ENCODE measurements at places on chromosomes 1 and 21. TPM values are rescaled to one million over a fixed set of nuclear protein-coding genes. Genes with fewer than 3 reads are reported as not detected.

SLAMF9 gene
- 8.2 TPM for total RNA-seq

VCAM1 gene
- total RNA-seq: under 0.01 TPM

SPATA1 gene
- not detected for total RNA-seq

CFHR1 gene
- total RNA-seq: not detected

CLDN8 gene
- total RNA-seq: not detected

FNDC5 gene
- total RNA-seq: not detected

MYCL gene
- under 0.01 TPM for total RNA-seq

FCRLA gene
- 48.9 TPM for total RNA-seq

TENT5C gene
- 0.36 TPM for total RNA-seq

PLA2G2D gene
- not detected for total RNA-seq

MTARC1 gene
- 2.3 TPM for total RNA-seq

NADK gene
- total RNA-seq: 72.7 TPM

AVPR1B gene
- not detected for total RNA-seq

TAL1 gene
- total RNA-seq: under 0.01 TPM

DIRAS3 gene
- total RNA-seq: 0.33 TPM

LCE1B gene
- not detected for total RNA-seq

BRDT gene
- not detected for total RNA-seq

FCER1A gene
- total RNA-seq: not detected

DYNLT5 gene
- total RNA-seq: 2.4 TPM

CASQ2 gene
- 2.3 TPM for total RNA-seq

S100A8 gene
- not detected for total RNA-seq

HMGN1 gene
- total RNA-seq: 93.3 TPM

LEFTY2 gene
- total RNA-seq: not detected
